Right renal pelvis (tissue), 4 donors: ENCODE measurements at places on chromosomes 4 and X.

DNA sequence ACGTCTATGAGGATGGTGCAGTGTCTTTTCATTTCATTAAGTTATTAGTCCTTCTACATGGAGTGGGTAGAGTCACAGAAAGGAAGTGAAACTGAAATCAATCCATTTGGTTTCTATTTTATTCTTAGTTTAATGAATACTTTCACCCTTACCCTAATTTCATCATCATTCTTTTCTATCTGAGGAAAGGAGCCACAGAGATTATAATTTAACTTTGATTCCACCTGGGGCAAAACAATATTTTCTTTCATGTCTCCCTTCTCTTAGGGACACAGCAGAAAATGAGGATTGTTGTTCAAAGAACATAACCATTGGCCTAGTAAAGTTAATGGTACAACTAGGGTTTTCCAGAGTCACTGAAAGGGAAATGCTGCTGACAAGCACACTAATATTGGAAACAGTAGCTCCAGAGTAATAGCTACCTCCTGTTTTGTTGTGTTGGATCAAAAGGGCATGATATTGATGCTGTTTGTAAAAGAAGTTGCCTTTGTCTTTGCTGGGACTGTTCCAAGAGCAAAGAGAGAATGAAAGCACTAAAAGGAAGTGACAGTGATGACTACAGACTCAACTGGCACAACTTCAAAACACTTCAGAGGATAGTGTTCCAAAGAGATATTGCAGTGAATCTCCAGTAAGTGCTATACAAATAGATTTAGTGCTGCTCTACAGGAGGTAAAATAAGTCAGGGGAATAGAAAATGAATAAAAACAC, 247.1 kb upstream of the PITX2 start:
- no peak for DNase-seq

- no peak for DNase-seq
Measured at GRCh38 chrX:148459343-148459742, 41.1 kb upstream of the AFF2 start.

DNA sequence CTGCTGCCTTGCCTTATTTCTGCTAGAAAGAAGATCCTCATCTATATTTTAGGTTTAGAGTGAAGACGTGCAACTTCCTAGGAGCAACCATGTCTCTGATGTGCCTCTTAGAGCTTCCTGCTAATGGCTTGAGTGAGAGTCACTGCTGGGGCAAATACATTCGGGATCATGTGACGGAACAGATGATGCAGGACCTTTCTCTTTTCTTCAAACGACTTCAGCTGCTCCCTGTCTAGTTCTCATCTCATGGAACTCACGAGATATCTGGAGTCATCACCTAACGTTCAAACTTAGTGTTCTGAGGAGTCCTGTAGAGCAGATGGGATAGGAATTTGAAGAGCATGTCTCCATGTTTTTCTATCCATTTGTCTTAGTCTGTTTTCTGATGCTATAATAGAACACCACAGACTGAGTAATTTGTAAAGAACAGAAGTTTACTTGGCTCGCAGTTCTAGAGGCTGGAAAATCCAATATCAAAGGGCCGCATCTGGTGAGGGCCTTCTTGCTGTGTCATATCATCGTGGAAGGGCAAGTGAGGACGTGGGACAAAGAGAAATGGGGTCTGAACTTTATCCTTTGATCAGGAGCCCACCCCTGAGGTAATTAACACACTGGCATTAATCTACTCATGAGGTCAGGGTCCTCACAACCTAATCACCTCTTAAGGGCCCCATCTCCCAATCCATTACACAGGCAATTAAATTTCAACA, 43.5 kb upstream of the SCRG1 start:
- no peak for DNase-seq

DNA sequence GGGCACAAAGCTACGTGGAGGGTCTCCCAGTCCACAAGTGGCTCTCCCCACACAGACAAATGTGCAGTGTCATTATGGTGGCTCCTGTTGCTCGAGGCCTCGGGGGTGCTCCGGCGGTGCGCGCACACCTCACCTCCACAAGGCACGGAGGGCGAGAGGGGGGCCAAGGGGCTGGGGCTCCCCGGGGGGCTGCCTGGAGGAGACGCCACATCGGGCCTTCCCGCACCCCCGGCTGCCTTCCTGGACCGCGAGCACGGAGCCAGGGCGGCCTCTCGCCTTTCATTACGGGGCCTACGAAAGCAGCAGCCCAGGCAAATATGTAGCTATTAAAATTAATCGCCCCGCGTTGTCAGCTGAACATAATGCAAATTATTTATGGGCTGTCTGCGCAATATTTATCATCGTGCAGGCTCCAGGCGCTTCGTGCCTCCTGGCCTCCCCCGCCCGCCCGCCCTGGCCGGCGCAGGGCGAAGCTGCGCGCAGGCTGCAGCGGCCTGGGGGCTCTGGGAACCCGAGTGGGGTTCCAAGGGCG, 70.8 kb upstream of the BCOR start:
- DNase-seq = no peak

- DNase-seq = no peak
Measured at GRCh38 chrX:48156014-48156413, 25.6 kb downstream of the SPACA5B start.

- no peak for DNase-seq
Measured at GRCh38 chr4:20217521-20217920, 34.2 kb upstream of the SLIT2 start.

DNA sequence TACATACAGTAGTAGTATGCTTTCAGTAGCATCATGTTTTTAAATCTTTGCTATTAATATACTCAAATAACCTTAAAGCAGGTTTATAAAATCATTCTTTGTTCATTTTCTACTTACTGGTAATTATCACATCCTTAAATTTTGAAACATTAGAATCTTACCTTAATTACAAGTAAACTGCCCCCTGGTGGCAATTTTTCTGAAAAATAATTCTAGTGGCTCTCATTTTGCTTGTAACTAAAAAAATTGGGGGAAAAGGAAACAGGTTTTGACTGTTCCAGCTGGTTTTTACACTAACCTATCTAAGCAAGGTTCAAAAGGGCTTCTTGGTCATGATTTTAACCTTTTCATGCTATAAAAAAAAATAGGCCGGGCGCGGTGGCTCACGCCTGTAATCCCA, 18.5 kb upstream of the DCAF4L1 start:
- no peak for DNase-seq

GRCh38 chr4:129371065-129371464, 275.1 kb downstream of the C4orf33 start:
- no peak for DNase-seq

GRCh38 chr4:27973700-27974099, 1113.1 kb downstream of the STIM2 start:
- DNase-seq = no peak
